MG63 (cell line): ENCODE measurements at places on chromosomes 5 and 9. TPM values are rescaled to one million over a fixed set of nuclear protein-coding genes. Genes with fewer than 3 reads are reported as not detected.

CHSY3 gene
- not detected in 2 replicates for total RNA-seq

WDR31 gene
- total RNA-seq = 1.6 and 2.5 TPM in 2 replicates

RAD23B gene
- 166 and 169 TPM in 2 replicates for total RNA-seq

LCN2 gene
- total RNA-seq = not detected in 2 replicates

SET gene
- 782 and 1,015 TPM in 2 replicates for total RNA-seq

C6 gene
- not detected in 2 replicates for total RNA-seq

ELAVL2 gene
- total RNA-seq = not detected in 2 replicates

SHC3 gene
- 0.69 TPM in 1 of 2 replicates, not detected in the other for total RNA-seq

RIMOC1 gene
- 5.5 and 8.6 TPM in 2 replicates for total RNA-seq

FLT4 gene
- total RNA-seq = 0.10 and 1.3 TPM in 2 replicates

TAL2 gene
- not detected in 2 replicates for total RNA-seq

SPINK7 gene
- not detected in 2 replicates for total RNA-seq

TSC1 gene
- 6.5 and 15.3 TPM in 2 replicates for total RNA-seq

PIP5KL1 gene
- total RNA-seq = 0.13 TPM in 1 of 2 replicates, not detected in the other

SGCD gene
- total RNA-seq = 0.49 and 0.67 TPM in 2 replicates

CYLC2 gene
- total RNA-seq = not detected in 2 replicates

QRFP gene
- not detected in 2 replicates for total RNA-seq

CATSPER3 gene
- 0.59 and 1.5 TPM in 2 replicates for total RNA-seq
